ENCODE measurements at places on chromosomes 2 and 18.

DNA sequence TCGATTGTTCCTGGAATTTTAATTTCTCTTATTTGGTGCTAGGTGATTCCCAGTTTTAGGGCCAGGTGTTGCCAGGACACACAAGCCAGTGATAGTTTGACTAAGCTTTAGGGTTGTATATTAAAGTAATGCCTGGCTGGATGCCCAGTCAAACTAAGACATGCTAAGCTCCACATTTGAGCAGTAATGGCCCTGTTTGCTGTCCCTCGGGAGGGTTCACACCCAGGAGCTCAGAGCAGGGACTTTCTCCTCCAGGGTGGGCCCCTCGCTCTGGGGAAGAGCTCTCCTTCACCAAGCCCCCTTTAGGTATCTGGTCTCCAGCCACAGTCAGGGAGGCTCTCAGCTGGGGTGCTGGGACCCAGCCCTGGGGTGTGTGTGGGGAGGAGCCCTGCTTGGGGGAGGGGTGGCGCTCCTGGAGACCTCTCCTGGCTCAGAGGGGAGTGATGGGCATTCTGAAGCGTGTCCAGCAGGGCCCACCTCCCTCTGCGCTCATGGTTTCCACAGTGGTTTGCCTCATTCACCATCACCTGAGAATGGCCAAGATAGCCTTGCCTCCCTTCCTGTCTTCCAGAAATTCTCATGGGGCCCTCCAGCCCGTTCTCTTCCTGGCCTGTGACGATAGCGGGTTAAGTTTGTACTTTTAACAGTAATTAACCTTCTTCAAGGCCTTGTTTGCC, 31.7 kb downstream of the INPP4A start:
- DNase-seq, result no peak

- no peak for DNase-seq
These were observed 15.8 kb upstream of the IL1RL1 start for GRCh38 chr2:102295566-102295965.

DNA sequence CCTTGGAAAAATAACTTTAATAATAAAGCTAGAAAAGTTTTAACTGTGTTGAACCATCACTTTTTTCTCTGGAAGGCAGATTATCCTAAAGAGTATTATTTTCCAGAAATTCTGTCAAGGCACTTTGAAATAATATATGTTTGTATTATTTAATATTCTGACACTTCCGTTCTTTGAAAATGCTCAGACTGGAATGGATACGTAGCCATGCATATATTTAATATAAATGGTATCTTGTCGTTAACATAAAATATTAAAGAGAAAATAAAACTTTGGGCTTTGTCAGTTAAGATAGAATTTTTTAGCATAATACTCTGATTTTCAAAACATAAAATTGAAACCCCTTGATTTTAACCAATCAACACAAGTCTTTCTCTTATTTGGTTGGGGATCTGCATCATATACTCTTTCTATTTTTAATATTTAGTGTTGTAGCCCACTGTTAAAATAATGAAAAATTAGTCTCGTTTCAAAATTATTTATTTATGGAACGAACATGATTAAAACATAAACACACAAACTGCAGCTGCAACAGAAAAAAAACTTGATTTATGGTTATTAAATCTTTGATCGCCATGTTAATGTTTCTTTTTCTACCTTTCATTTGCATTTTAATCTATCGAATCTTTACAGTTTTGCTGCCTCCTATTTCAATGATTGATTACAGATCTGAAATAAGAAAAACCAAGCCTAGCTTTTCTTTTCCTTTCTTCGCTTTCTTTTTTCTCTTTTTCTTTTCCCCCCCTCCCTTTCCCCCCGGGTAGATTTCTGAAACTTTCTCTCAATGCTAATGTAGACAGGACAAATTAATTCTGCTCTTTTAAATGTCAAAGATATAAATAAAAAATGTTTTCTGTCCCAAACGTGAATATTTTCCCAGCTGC, 145.5 kb downstream of the MEIS1 start:
- no peak for DNase-seq

DNA sequence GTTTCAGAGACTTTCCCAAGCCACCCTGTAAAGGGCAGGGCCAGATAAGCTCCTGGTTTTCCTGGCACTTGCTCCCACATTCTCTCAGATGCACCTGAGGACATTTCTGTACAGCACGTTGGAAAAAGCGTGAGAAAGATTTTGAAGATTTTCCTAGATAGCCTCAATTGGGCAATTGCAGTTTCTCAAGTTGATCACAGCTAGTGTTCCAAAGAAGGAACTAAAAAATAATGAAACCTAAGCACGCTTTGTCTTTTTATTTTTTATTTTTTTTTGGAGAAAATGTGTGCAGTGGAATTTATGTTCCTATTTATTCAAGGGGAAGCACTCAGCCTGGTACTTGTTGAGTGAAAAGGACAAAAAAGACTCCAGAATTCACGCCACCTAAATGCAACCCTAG, 429.1 kb downstream of the RNF144A start:
- DNase-seq, result no peak

DNA sequence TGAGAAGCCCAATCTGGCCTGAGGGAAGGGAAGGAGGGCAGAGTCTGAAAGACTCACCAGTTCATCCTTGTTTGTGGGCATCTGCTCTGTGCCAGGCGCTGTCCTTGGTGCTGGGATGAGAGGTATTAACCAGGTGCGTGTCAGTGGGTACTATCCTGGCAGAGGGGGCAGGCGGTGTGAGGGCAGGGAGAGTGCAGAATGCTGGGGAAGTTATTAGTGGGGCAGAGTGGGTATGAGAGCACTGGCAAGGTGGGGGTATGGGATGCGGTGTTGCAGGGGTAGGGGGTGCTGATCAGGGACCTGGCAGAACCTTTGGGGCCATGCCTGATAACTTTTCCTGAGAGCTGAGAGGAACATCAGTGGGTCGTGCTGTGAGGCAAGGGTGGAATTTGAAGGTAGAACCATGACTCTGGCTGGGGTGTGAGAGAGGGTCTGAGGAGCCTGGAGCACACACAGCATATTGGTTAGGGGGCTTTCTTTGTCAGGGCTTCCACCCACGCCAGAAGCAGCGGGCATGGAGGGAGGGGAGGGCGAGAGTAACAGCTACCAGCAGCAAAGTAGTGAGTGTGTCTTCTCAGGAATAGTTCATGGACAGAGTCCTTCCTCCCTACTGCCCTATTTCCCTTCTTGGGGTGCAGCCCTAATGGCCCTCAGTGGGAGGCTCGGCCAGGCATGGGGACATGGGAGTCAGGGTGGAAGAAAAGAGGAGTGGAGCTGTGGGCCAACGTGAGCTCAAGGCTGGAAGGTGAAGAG, 290.7 kb downstream of the CYP26B1 start:
- no peak for DNase-seq

- no peak for DNase-seq
These were observed 74.2 kb downstream of the SH3BP4 start for GRCh38 chr2:235025800-235026536.

DNA sequence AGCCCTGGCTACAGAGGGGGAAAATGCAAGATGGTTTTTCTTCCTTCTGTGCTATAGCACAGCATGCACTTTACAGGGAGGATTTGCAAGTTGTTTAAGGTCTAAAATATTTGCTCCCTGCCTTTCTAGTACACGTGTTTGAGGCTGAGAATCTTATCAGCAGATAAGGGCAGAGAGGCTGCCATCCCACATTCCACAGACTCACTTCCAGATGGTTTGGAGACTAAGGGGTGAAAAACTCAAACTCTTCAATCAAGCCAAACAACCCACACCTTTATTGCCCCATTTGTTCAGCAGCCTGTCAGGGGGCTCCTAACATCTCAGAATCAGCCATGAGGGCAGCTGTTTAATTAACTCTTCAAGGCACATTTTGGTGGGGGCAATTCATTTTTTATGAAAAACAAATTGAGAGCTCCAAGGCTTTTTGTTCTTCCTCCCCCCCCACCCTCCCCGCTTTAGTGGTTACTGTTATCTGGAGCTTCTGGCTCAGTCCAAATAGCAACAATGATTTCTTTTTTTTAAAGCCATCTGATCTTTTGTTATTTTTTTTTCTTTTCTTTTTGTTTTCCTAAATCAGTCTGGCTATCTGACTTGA, 242.6 kb upstream of the NT5C1B start:
- no peak for DNase-seq

- no peak for DNase-seq
These were observed 109.7 kb downstream of the MSH2 start for GRCh38 chr2:47512581-47513083.

DNA sequence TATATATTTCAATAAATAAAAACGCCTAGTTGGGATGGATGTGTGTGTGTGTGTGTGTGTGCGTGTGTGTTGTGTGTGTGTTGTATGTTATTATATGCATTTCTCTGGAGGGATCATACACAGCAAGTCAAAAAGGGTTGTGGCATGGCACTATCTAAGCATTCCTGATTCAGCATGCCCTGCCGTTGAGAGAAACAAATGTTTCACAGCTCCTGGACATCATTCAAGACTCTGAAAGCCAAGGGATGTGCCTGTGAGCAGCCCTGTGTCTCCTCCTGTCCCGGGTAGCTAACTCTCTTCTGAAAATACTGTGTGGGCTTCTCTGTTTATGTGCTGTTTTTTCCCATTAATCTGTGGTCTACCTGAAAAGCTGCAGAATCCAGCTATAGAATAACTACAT, 197.9 kb upstream of the SETBP1 start:
- DNase-seq, result no peak

DNA sequence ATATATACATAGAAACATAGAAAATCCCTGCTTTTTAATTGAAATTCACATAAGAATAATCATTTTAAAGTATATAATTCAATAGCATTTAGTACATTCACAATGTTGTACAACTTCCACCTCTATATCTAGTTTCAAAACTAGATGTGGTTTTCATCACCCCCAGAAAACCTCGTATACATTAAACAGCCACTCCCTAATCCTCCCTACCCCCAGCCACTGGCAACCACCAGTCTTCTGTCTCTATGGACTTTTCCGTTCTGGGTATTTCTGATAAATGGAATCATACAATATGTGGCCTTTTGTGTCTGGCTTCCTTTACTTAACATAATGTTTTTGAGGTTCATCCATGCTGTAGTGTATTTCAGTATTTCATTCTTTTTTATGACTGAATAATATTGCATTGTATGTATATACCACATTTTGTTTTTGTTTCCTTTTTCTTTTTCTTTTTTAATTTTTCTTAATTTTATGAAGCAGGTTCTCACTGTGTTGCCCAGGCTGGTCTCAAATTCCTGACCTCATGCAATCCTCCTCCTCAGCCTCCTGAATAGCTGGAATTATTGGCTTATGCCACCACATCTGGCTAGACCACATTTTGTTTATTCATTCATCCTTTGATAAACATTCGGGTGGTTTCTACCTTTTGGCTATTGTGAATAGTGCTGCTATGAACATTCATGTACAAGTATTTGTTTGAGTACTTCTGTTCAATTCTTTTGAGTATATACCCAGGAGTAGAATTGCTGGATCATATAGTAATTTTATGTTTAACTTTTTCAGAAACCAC, 50.6 kb upstream of the RNF152 start:
- DNase-seq, result no peak

GRCh38 chr2:241801611-241802420, 7.2 kb upstream of the NEU4 start:
- no peak for DNase-seq

- no peak for DNase-seq
These were observed 28.3 kb upstream of the KCNS3 start for GRCh38 chr2:17850151-17850550.

GRCh38 chr2:9771481-9772017, 71.7 kb upstream of the TAF1B start:
- no peak for DNase-seq

- DNase-seq, result no peak
These were observed 19.9 kb upstream of the NRP2 start for GRCh38 chr2:205662206-205662965.

DNA sequence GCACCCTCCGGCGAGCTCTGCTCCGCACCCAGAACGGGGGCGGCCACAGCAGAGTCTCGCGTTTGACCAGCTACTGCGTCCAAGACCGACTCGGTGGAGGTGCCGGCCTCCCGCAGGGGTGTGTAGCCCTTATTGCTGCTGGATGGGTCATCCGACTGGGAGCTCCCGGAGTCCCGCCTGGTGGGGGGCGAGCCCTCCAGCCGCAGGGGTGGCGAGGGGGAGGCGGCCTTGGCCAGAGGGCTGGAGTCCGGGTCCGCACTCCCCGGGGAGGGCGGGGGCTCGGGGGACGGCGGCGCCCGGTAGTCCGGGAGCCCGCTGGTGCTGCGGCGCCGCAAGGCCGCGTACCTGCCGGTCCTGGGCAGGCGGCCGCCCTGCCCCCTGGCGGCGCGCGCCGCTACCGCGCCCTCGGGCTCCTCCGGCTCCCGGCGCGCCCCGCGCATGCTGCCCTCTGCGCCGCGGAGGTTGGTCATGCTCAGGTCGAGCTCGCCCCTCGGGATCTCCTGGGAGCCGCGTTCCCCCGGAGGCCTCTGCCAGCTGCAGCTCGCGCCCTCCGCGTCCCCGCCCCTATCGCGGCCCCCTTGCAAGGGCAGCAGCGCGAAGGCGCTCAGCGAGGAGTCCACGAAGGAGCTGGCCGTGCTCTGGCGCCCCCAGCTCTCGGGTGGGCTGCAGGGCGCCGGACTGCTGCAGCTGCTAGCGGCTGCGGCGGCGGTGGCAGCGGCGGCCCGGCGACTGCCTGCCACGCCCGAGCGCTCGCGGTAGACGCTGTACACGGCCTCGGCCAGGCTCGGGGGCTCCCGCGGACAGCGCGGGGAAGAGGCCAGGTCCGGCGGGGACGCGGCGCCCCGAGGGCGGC, 4.8 kb downstream of the TMEM200C start:
- DNase-seq, result peak; percentile 47

DNA sequence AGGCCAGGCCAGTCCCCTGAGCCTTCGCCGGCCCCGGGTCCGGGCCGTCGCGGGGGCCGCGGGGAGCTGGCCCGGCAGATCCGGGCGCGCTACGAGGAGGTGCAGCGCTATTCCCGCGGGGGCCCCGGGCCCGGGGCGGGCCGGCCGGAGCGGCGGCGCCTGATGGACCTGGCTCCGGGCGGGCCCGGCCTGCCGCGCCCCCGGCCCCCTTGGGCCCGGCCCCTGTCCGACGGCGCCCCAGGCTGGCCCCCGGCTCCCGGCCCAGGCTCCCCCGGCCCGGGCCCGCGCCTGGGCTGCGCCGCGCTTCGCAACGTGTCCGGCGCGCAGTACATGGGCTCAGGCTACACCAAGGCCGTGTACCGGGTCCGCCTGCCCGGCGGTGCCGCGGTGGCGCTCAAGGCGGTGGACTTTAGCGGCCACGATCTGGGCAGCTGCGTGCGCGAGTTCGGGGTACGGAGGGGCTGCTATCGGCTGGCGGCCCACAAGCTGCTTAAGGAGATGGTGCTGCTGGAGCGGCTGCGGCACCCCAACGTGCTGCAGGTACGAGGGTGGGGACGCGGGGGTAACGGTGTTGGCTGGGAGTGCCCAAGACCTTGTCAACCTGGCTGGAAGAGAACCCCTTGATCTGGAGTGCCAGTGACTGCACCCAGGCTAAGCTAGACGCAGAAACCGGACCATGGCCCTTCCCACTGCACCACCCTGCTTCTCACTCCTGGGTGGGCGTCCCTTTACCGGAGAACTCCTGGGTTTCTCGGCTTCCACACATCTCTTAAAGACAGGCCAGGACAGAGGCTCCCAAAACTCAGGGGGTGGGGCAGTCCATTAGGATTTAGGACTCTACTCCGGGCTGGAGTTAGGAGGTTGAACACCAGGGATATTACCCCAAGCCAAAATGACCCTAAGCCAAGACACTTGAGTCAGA, 739 bp downstream of the PKDCC start:
- DNase-seq, result no peak

GRCh38 chr2:235116885-235117492, 165.2 kb downstream of the SH3BP4 start:
- DNase-seq, result no peak

GRCh38 chr2:129781749-129782632, 197.5 kb upstream of the RAB6C start:
- DNase-seq, result no peak
